ENCODE measurements at places on chromosomes 12 and 14. TPM values are rescaled to one million over a fixed set of nuclear protein-coding genes. Genes with fewer than 3 reads are reported as not detected.

MLEC gene
- 164 TPM for total RNA-seq

- no peak for DNase-seq
- no peak overlapping the region for H3K27ac ChIP-seq
- no peaks in the 10 kb centered on the region for H3K4me1 ChIP-seq
Measured at GRCh38 chr14:77065851-77066577, 32.0 kb upstream of the CIPC start.

DNA sequence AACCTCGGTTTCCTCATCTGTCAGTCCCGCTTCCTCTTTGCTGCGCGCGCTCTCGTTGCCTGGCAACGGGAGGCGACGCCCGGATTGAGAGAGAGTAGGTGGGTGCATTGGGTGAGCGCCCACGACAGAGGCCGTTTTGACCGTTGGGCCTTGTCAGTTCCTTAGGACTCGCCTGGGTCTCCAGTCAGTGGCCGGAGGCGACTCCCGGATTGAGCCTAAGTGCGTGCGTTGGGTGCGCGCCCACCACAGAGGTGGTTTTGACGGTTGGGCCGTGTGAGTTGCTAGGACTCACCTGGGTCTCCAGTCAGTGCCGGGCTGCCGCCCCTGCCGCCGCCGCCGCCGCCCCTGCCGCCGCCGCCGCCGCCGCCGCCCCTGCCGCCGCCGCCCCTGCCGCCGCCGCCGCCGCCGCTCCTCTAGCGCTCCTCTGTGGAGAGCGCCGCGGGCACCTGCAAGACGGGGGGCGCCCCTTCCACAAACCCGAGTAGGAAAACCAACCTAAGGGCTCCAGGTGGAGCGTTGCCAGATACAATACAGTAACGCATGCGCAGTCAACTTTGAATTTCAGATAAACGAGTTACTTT is 37.2 kb downstream of the APOBEC1 start:
- peak; percentile 88 for DNase-seq
- no peak overlapping the region for H3K27ac ChIP-seq
- no peaks in the 10 kb centered on the region for H3K36me3 ChIP-seq
- peak overlapping the region; percentile 84 for H3K4me3 ChIP-seq
- H3K4me1 ChIP-seq, result no peaks in the 10 kb centered on the region

- H3K36me3 ChIP-seq, result no peaks in the 10 kb centered on the region
- H3K27me3 ChIP-seq, result no peaks in the 10 kb centered on the region
- DNase-seq, result no peak
- H3K4me3 ChIP-seq, result peak overlapping the region; percentile 16
- H3K4me1 ChIP-seq, result peaks cover 20% of the 10 kb centered on the region
Measured at GRCh38 chr12:25677232-25677937, 124.3 kb upstream of the LMNTD1 start.

DNA sequence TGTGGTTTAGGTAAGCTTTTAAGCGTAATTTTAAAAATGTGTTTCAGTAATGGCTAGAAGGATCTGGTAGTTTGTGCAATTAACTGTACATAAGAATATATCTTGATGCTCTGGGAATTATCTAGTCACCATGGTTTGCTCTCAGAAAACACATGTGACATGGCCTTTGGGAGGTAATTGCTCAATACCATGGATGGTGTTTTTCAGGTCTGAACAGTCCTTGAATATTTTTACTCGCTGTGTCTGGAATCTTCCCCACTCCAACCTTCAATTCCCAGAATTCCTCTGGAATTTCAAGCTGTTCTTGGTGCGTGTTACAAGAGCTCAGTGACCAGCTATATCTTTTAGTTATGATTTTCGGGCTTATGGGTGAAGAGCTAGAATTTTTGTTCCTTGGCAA is 85.3 kb downstream of the DAAM1 start:
- no peak overlapping the region for H3K27ac ChIP-seq
- H3K27me3 ChIP-seq, result no peaks in the 10 kb centered on the region
- DNase-seq, result no peak
- no peak overlapping the region for H3K4me3 ChIP-seq

- H3K4me3 ChIP-seq, result no peak overlapping the region
- peaks cover 18% of the 10 kb centered on the region for H3K36me3 ChIP-seq
- H3K27me3 ChIP-seq, result no peaks in the 10 kb centered on the region
- no peak for DNase-seq
- H3K4me1 ChIP-seq, result no peaks in the 10 kb centered on the region
Measured at GRCh38 chr12:56324206-56324605, 8.4 kb upstream of the CNPY2 start.

NEMF gene
- 70.8 TPM for total RNA-seq

DNA sequence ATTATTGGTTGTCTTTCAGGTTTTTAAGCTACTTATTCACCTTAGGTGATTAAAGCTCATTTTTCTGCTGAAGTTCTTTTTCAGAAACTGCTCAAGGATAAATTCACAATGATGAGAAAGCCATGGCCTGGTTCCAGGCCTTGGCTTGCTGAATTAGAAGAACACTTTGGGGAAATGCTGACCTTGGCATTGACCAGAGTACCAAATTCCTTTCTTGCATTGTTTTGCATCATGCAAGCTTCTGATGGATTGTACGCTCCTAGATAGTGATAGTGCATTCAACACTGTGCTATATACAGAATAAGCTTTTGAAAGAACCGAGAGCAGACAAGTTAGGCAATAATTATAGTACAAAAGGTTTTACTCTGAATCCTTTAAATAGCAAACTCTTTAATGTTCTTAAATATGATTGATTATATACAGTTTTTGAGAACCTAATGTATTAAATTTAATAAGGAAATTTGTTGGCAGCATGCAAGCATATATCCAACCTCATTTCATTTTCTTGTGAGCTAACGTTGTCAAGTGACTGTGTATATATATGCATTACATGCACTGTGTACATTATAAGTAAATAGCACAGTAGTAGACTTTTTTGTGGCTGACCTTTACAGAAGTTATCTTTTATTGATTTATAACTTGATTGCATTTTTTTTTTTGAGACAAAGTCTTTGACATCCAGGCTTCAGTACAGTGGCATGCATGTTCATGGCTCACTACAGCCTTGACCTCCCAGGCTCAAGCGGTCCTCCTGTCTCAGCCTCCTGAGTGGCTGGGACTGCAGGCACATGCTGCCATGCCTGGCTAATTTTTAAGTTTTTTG is 99.2 kb downstream of the DIP2B start:
- H3K4me1 ChIP-seq, result peaks cover 3% of the 10 kb centered on the region
- no peaks in the 10 kb centered on the region for H3K36me3 ChIP-seq
- no peaks in the 10 kb centered on the region for H3K27me3 ChIP-seq
- no peak for DNase-seq
- no peak overlapping the region for H3K4me3 ChIP-seq
- H3K27ac ChIP-seq, result no peak overlapping the region

DNA sequence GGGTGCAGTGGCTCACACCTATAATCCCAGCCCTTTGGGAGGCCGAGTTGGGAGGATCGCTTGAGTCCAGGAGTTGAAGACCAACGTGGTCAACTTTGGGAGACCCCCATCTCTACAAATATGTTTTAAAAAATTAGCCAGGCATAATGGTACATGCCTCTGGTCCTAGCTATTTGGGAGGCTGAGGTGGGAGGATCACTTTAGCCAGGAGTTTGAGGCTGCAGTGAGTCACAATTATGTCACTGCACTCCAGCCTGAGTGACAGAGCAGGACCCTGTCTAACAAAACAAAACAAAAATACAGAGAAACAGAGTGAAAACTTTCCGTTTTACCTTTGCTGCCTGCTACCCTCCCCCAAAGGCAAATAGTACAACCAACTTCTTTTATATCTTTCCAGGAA is 60.2 kb downstream of the SRGAP1 start:
- H3K27me3 ChIP-seq, result no peaks in the 10 kb centered on the region
- H3K27ac ChIP-seq, result no peak overlapping the region
- no peaks in the 10 kb centered on the region for H3K4me1 ChIP-seq

DNA sequence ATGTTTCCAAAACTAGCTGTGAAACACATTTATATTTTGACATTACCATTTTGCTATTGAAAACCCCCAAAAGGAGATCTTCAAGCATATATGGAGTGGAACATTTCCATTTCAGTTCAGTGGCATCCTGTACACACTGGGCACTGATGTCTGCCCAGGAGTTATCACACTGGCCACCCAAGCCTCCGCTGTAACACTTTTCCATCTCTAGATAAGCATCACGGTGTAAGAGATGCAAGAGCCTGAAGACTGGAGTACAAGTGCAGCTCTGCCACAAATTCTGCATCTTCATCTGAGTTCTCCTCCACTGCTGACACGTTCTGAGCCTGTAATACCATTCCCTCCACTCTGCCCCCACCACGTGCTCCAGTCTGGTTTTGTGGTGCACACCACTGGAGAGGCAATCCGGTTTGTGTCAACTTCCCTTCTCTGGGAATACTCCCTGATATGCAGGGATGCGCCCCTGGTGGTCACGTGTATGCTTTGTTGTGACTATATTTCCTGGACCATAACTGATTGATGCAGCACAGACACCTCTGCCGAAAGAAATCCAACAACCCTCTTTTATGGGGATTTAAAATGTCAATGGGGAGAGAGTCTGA is 12.7 kb downstream of the SPTLC2 start:
- DNase-seq, result no peak
- peaks cover 9% of the 10 kb centered on the region for H3K36me3 ChIP-seq
- no peaks in the 10 kb centered on the region for H3K27me3 ChIP-seq

- peaks cover 27% of the 10 kb centered on the region for H3K36me3 ChIP-seq
- H3K27me3 ChIP-seq, result no peaks in the 10 kb centered on the region
- no peak for DNase-seq
- no peaks in the 10 kb centered on the region for H3K4me1 ChIP-seq
- no peak overlapping the region for H3K27ac ChIP-seq
- no peak overlapping the region for H3K4me3 ChIP-seq
Measured at GRCh38 chr14:60106339-60106738, 14.6 kb downstream of the PCNX4 start.

KLHL42 gene
- 23.7 TPM for total RNA-seq

GRCh38 chr12:107560165-107560898 is 125.3 kb upstream of the PWP1 start:
- H3K27ac ChIP-seq, result no peak overlapping the region
- no peaks in the 10 kb centered on the region for H3K36me3 ChIP-seq
- DNase-seq, result peak; percentile 83
- no peak overlapping the region for H3K4me3 ChIP-seq

DNA sequence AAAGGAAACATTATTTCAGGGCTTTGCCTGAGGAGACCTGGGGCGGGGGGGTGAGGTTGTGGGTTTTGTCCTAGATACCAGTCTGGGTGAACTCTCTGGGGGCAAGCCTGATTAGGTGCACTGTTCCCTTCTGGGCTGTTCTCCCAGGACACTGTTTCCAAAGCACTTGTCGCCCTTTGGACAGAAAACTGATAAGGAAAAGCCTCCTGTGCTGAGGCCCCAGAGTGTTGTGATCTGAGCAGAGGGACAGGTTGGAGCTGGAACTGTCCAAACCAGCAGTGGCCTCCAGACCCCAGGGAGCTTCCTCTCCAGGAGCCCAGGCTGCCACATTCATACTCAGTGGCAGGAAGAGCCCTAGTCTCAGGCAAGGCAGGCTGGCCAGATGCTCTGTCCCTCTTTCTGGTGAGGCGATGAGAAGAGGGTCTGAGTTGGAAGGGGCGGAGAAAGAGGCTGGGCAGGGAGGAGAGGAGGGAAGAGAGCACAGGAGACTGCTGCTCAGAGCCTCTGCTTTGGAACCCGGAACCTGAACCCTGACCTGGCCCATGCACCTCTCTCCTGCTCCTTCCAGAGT is 1.9 kb downstream of the GALNT16 start:
- H3K27ac ChIP-seq, result no peak overlapping the region
- peak overlapping the region; percentile 79 for H3K4me3 ChIP-seq
- H3K27me3 ChIP-seq, result peaks cover 25% of the 10 kb centered on the region
- peaks cover 11% of the 10 kb centered on the region for H3K4me1 ChIP-seq
- peak; percentile 79 for DNase-seq
- no peaks in the 10 kb centered on the region for H3K36me3 ChIP-seq

TMPO gene
- total RNA-seq, result 203 TPM

- peak; percentile 63 for DNase-seq
- H3K4me1 ChIP-seq, result no peaks in the 10 kb centered on the region
- no peaks in the 10 kb centered on the region for H3K27me3 ChIP-seq
Measured at GRCh38 chr14:32826404-32827082, 112.1 kb upstream of the NPAS3 start.

- no peak overlapping the region for H3K27ac ChIP-seq
- H3K36me3 ChIP-seq, result no peaks in the 10 kb centered on the region
- DNase-seq, result no peak
- H3K4me3 ChIP-seq, result no peak overlapping the region
Measured at GRCh38 chr12:46609674-46610073, 216.1 kb downstream of the SLC38A4 start.

TAS2R13 gene
- 1.7 TPM for total RNA-seq

GRCh38 chr12:89506050-89506449 is 18.5 kb downstream of the GALNT4 start:
- no peaks in the 10 kb centered on the region for H3K27me3 ChIP-seq
- H3K4me1 ChIP-seq, result peaks cover 9% of the 10 kb centered on the region
- no peak overlapping the region for H3K27ac ChIP-seq
- H3K36me3 ChIP-seq, result no peaks in the 10 kb centered on the region

TPH2 gene
- not detected for total RNA-seq

- no peaks in the 10 kb centered on the region for H3K27me3 ChIP-seq
- peaks cover 52% of the 10 kb centered on the region for H3K36me3 ChIP-seq
- no peak overlapping the region for H3K4me3 ChIP-seq
- DNase-seq, result no peak
- no peak overlapping the region for H3K27ac ChIP-seq
- H3K4me1 ChIP-seq, result peaks cover 19% of the 10 kb centered on the region
Measured at GRCh38 chr14:73727166-73727565, 13.0 kb upstream of the PNMA1 start.

CEBPE gene
- total RNA-seq, result not detected

GDF3 gene
- 60.7 TPM for total RNA-seq

DNA sequence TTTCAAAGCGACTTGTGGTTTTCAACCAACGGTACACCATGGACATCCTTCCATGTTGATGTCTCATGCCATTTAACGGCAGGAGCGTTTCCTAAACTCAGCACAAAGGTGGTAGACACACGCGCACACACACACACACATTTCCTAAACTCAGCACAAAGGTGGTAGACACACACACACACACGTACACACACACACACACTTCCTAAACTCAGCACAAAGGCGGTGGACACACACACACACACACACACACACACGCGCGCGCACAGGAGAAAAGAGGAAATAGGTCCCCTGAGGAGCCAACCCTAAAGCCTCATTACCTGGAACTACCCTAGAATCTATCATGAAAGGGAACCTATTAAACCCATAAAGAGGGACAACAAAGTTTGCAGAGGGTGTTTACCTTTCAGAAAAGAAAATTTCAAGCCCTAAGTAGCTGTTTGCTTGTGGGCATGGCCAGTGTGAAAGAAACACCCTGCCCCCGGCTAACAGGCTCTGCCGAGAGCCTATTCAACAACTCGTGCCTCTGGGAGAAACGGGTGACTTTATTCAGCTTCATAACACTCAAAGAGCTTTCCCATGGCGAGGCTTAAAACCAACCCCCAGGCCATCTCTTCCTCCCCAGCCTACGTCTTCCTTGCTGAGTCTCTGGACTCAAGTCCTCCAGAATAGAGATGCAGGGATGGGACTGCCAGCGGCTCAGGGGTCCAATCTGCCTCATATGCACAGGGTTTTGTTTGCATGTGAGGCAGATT is 31.8 kb downstream of the SLC8B1 start:
- peak overlapping the region; percentile 24 for H3K27ac ChIP-seq
- peak; percentile 77 for DNase-seq
- H3K4me1 ChIP-seq, result peaks cover 9% of the 10 kb centered on the region
- H3K27me3 ChIP-seq, result no peaks in the 10 kb centered on the region
- H3K36me3 ChIP-seq, result no peaks in the 10 kb centered on the region
